Skin of body (tissue), 3 donors: ENCODE measurements at places on chromosomes 6 and 20. TPM values are rescaled to one million over a fixed set of nuclear protein-coding genes. Genes with fewer than 3 reads are reported as not detected.

Gene BEND6
- 5.6 TPM for total RNA-seq

Gene ABHD16B
- not detected for total RNA-seq

Gene LY6G6F
- not detected for total RNA-seq

Gene IPCEF1
- 2.5 TPM for total RNA-seq

Gene TRMT11
- total RNA-seq = 23.9 TPM
